Kidney (tissue), 22 donors: ENCODE measurements at places on chromosomes 4 and X. TPM values are rescaled to one million over a fixed set of nuclear protein-coding genes. Genes with fewer than 3 reads are reported as not detected.

GRCh38 chr4:42101446-42101975 lies 50.9 kb downstream of the BEND4 start:
- DNase-seq, result no peak

- DNase-seq, result no peak
Measured at GRCh38 chr4:158042591-158043030, 130.2 kb downstream of the GASK1B start.

Gene KCND1
- 2.2 TPM for total RNA-seq

DNA sequence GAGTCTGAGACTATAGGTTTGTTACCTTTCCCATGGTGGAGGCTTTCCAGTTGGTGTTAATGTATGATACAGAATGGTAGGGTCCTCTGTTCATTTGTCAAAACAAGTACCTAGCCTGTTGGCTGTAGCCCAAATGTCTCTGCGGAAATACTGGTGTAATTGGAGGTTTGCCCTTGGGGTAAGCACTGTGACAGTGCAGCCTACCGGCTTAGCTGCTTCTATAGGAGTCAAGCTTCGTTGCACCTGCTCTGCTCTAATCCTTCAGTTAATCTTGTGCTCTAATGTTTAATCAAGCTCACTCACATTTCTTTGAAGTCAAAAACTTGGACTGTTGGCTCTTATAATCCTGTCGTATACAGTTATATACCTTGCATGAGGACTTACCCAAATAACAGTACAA lies 203.4 kb downstream of the CCNG2 start:
- DNase-seq, result peak; percentile 62

Gene SPANXN3
- not detected for total RNA-seq

GRCh38 chr4:185903205-185903604 lies 91.2 kb upstream of the SORBS2 start:
- no peak for DNase-seq

Gene C1QTNF7
- 2.2 TPM for total RNA-seq

Gene ASIC5
- total RNA-seq, result not detected

- DNase-seq, result no peak
Measured at GRCh38 chr4:153257991-153258390, 53.7 kb downstream of the TRIM2 start.

- no peak for DNase-seq
Measured at GRCh38 chrX:104134583-104135261, 22.1 kb downstream of the SLC25A53 start.

GRCh38 chrX:155221351-155221750 lies 5.1 kb downstream of the VBP1 start:
- no peak for DNase-seq

- DNase-seq, result no peak
Measured at GRCh38 chrX:52378870-52379269, 10.0 kb downstream of the XAGE2 start.

DNA sequence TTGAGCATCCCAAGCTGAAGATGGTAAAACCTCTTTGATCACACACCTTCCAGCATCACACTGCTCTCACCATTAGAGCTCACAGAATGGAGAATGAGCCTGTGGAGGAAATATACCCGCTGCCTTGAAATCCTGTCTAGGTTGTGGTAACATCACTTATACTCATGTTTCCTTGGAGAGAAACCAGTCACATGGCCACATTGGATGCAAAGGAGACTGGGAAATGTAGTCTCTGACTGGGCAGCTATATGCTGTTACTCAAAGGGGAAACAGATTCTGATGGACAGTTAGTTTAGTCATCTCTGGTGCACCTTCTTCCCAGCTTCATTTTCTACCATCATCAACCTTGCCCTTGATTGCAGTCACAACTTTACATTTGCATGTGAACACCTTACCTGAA lies 286.3 kb downstream of the ANKRD50 start:
- no peak for DNase-seq

- peak; percentile 81 for DNase-seq
Measured at GRCh38 chr4:185364886-185365285, 30.8 kb downstream of the LRP2BP start.

DNA sequence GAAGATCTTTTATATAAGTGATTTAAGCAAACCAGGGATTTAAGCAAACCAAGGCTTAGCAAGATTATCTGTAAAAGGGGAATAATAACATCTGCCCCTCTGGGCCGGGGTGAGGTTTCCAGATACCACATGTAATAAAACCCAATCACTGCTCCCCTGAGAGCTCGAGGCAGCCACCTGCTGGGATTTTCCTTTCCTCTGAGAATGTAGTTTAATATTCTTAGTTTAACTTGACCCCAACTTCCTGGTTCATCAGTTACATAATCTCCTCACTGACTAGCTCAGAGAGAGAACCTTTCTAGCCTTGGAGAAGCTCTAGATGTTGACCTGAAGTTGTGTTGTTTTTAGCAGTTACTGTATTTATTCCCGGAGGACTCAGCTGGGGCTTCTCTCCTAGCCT lies 322.4 kb downstream of the ARHGAP10 start:
- DNase-seq, result no peak

Gene NAP1L3
- 3.8 TPM for total RNA-seq

Gene C4orf51
- total RNA-seq, result not detected

- no peak for DNase-seq
Measured at GRCh38 chr4:72629540-72629939, 60.5 kb upstream of the ADAMTS3 start.

Gene GPRASP1
- 8.1 TPM for total RNA-seq

- peak; percentile 30 for DNase-seq
Measured at GRCh38 chr4:139576219-139576618, 20.2 kb upstream of the SETD7 start.

Gene POF1B
- 13.1 TPM for total RNA-seq

DNA sequence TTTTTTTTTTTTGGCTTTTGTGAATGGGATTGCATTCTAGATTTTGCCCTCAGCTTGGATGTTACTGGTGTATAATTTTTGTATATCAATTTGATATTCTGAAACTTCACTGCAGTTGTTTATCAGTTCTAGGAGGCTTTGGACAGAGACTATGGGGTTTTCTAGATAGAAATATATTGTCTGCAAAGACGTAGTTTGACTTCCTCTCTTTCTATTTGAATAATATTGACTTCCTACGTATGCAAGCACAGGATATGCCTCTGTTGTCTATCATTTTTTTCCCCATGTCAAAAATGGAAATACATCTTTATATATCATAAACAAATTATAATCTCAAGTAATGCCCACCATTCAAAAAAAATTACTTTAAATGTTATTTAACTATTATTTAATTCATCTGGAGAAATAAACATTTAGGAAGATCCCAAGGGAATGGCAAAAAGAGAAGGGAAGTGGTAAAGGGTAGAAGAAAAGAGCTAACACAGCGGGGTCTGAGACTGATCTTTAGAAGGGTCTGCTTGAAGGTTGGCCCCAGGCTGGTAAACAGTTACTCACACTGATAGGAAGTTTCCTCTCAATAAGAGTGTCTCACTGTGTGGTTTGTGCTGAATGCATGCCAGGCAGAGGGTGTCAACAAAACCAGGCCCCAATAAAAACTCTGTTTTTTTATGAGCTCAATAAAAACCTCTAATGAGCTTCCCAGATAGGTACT lies 35.7 kb downstream of the ZNF518B start:
- no peak for DNase-seq

DNA sequence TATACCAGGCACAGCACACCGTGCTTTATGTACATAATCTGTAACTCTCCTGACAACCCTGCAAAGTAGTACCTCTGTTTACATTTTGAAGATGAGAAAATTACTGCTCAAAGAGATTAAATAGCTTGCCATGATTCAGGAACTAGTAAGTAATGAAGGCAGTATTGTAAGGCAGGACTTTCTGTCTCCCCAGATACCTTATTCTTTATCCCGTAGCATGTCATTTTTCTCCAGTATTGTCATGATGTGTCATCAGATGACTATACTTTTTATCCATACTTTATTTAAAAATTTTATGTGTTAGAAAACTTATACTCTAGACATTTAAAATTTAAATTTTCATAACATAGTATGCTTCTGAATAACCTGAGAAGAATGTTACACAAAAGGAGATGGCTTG lies 188.3 kb upstream of the NUDT6 start:
- DNase-seq, result no peak

Gene KCTD8
- total RNA-seq, result 1.3 TPM

DNA sequence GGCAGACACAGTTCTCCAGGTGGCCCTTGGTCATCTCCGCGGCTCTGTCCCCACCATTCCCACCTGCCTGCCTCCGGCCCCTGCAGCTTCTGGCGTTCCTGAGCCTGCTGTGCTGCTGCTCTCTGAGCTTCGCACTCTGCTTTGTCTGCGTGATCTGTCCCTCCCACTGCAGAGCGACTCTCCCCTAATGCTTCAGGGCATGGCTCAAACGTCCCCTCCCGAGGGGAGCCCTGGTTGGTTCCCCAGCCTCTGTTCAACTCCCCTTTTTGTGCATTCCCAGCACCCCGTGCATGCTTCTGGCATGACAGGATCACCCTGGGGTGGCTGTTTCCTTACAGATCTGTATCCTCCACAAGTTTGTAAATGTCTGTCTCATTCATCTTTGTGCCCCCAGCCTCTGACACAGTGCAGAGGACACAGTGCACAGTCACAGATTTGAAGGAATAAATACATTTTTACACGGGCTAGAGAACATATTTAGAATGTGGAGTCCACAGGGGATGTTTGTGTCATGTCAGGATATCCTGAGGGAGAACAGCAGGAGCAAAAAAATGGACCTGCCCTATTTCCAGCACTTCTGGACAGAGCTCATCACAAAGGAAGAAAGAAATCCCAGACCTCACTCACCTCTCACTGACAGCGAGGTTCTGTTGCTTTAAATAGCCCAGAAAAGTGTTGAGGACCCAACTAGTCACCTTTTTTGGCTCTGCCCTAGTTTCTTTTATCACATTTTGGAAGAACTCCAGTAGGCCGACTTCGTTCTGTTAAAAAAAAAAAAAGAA lies 72.6 kb downstream of the GATB start:
- no peak for DNase-seq

GRCh38 chrX:45164021-45164621 lies 36.6 kb downstream of the DIPK2B start:
- DNase-seq, result peak; percentile 4

DNA sequence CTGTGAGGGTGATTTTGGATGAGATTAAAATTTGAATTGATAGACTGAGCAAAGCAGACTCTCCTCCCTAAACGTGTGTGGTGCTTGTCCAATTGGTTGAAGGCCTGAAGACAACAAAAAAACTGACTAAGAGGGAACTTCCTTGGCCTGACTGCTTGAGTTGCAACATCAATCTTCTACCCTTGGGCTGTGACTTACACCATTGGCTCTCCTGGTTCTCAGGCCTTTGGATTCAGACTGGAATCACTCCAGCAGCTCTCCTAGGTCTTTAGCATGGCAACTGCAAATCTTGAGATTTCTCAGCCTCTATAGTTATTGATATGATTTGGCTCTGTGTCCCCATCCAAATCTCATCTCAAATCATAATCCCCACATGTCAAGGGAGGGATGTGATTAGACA lies 49.7 kb upstream of the IGFBP7 start:
- no peak for DNase-seq

- no peak for DNase-seq
Measured at GRCh38 chr4:77169481-77169880, 12.5 kb downstream of the CCNG2 start.

GRCh38 chrX:134484039-134484438 lies 24.1 kb downstream of the HPRT1 start:
- DNase-seq, result no peak

GRCh38 chr4:76275486-76276124 lies 24.1 kb downstream of the FAM47E start:
- no peak for DNase-seq

- DNase-seq, result peak; percentile 76
Measured at GRCh38 chr4:143626134-143626911, 74.2 kb downstream of the FREM3 start.

DNA sequence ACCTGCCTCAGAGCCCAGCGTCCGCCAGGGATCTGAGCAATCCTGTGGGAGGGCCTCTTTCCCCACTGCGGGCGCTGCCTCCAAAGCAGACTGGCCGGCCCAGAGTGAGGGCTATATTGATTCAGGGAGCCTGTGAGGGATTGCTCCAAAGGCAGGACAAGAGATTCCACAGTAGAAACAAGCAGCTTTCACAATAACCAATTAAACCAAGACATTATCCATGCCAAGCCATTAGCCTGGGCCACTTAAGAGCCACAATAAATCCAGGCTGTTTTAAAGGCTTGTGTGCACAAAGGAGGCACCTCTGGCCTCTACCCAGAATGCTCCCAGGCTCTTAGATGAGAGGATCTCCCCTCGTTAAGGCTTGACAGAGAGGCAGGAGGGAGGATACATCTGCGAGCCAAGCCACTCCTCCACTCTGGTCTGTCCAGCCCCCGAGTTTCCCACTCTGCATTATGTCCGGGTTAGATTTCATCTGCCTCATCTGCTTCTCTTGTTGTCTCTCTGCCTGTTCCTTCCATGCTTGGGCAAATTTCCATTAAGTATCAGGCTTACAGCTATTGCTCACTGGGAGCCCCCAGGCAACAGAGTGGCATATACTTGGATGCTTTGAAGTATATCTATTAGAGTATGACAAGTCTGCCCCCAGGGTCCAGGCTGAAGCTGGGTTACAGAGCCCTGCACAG lies 357.9 kb downstream of the UNC5C start:
- peak; percentile 48 for DNase-seq

DNA sequence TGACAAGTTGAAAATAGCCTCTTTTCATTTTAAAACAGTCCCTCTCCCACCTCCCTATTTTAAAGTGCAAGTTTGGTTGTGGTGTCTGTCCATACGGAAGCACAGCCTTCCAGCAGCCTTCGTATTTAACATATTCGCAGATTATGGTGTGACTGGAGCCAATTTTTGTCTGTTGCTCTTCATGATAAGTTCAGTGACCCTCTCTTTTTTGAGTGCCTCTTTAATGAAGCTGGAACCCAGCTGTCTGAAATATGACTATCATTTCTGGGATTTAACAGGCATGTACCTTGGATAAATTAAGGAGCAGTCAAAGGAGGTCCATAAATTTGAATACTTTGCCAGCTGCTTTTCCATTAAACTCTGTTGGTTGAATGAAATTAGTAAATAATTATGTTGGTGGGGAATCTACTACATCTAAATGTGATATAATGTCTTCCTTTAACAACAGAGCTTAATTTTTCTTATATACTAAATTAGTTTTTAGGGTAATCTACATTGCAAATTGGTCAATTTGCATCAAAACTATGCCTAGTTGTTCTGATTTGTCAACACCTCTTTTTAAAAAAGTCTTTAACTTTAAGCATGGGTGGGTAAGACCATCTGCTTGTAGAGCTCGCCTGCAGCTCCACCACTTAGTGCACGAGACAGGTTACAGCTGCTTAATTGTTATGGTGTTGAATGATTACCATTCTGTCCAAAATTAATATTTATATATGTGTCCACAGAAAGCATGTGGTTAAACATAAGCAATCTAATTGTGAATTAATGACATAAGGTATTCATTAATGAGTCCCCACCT lies 216.6 kb downstream of the DCTD start:
- no peak for DNase-seq
